ENCODE measurements at places on chromosomes 12 and 14.
A peak's percentile ranks its signal among the peaks of the same experiment; 100 is the strongest.

DNA sequence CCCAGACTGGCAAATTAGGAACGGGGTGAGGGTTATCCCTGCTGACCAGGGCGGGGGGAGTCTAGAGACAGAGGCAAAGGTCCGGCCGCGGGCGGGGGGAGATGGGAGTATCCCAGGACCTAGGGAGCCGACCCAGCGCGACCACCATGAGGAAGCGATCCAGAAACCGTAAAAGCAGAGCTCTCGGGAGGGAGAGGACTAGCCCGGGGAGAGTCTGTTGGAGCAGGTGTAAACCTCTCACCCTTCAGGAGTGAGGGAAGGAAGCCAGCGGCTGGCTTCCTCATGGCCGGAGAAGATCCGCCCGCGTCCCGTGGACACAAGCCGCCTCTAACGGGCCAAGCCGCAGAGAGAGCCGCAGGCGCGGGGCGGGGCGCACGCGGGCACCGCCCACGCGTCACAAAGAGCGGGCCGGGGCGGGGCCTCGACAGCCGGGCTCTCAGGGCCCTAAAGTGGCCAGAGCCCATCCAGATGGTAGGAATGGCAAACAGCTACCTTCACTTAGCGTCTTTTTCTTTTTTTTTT, at the start of gene ACRBP:
Gene ACRBP (minus strand): TSS at position 350 of the 522 bp plus-strand sequence. CDS start 66 bp downstream, at position 284.
- peak; percentile 88 for DNase-seq

- no peak for DNase-seq
These were observed 257.7 kb downstream of the BTG1 start for GRCh38 chr12:91887957-91888356.

DNA sequence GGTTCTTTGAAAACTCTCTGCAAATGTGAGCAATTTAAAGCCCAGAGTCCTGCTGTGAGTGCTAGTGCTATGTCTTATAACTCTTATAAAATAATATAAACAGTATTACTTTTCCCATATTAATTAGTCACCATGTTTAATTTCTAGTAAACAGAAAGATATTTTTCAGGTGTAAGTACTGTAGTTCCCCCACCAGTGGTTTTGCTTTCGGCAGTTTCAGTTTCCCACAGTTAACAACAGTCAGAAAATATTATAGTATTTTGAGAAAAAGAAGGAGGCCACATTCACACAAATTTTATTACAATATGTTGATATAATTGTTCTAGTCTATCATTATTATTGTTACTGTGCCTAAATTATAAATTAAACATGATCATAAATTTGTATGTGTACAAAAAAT, 800.5 kb downstream of the LRFN5 start:
- DNase-seq = no peak

DNA sequence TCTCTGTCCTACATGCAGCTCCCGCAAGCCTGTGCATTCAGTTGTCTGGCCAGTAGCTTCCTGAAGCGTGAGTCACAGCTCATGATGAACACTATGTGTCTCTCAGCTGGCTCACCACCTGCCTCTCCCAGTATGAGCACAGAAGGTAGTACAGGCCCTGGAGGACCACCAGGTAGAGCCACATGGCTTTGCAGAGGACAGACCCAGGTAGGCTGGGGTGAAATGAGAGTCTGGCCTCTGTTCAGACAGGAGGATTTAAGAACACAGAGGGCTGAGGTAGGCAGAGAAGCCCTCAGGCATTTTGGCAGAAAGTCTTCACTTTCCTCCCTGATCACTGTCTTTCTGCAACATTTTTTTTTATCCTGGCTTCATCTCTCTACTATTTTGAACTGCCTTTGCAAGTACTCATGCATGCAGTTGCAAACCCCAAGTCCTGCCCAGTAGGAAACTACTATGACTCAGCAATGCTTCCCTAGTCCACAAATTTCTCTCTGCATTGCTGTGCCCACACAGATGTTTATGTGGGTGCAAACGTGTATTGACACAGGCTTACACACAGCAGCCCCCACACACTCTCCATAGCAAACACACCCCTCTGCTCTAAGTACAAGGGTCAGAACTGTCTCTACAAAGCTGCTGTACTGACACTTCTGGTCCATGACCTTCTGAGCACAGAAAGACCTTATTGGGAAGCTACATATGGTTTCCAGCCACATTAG, 7.2 kb upstream of the SDR9C7 start:
- DNase-seq = no peak

DNA sequence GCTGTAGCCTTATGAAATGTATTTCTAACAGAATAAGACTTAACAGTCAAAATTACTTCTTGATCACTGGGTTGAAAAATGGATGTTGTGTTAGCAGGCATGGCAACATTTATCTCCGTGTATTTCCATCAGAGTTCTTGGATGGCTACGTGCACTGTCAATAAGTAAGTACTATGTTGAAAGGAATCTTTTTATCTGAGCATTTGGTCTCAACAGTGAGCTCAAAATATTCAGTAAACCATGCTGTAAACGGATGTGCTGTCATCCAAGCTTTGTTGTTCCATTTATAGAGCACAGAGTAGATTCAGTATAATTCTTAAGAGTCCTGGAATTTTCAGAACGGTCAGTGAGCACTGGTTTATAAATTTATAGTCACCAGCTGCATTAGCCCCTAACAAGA, 15.5 kb downstream of the SCAF11 start:
- DNase-seq = no peak

GRCh38 chr12:131093604-131093955, 139.9 kb downstream of the ADGRD1 start:
- no peak for DNase-seq

DNA sequence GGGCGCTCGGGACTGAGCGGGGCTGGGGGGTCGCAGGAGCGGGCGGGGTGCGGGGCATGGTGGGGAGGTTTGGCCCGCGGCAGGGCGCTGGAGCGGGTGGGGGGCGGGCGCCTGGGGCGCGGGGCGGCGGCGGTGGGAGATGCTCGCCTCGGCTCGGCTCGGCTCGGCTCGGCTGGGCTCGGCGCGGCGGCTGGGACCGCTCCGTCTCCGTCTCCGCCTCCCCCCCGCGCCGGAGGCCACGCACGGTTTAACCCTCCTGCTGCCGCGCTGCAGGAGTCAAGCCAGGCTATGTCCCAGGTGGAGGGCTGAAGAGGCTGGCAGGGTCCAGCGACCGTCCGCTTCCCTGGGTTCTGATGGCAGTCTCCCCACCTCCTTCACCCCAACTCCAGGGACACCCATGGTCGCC, at the start of gene PIANP:
Gene PIANP (minus strand): TSS at position 170 of the 406 bp plus-strand sequence. CDS start 2,754 bp downstream, outside the sequence.
- no peak for DNase-seq

DNA sequence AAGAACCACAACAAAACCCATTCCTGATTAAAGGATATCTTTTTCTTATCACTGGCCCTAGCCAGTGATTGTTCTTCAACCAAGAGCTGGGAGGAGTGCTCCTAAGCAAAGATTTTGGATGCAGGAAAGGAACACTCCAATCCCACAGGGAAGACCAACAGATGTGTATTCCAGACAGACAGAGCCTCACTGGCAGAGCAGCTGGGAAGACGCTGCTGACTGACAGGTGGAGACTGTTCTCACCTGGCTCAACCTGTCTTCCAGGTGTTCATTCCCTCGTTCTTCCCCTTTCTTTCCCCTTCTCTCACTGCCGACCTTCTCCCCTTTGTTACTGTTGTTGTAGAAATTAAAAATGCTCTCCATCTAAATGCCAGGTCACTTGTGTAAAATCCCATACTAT, 89.7 kb upstream of the CCDC198 start:
- no peak for DNase-seq

DNA sequence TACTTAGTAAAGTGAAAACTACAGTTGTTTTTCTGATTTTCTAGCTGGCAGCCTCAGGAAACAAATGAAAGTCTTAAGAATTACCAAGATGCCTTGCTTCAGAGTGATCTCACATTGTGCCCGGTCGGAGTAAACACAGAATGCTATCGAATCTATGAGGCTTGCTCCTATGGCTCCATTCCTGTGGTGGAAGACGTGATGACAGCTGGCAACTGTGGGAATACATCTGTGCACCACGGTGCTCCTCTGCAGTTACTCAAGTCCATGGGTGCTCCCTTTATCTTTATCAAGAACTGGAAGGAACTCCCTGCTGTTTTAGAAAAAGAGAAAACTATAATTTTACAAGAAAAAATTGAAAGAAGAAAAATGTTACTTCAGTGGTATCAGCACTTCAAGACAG, 28.9 kb downstream of the RXYLT1 start:
- DNase-seq = no peak

DNA sequence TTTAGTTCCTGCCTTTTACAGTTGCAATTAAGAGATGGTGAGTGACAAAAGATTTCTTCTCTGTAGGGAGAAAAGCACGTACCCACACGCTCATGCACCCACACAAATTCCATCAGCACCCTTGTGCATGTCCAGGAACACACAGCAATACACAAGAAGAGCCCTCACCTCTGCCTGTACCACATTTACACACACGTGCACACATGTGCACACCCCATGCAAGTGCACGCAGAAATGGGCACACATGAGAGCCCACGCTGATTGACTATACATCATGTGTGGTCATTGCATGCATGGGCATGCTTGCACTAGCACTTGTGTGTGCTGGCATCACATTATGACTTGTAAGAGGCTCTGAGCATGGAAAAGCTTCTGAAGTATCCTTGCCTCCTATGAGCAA, 70.5 kb downstream of the SERPINA3 start:
- DNase-seq = no peak

All from LoVo (cell line).